ENCODE measurements at places on chromosomes 11 and 22. TPM values are rescaled to one million over a fixed set of nuclear protein-coding genes. Genes with fewer than 3 reads are reported as not detected.

OR51L1 gene
- total RNA-seq = not detected

BTBD10 gene
- total RNA-seq = 22.5 TPM

HSPB2 gene
- total RNA-seq = not detected

ESAM gene
- total RNA-seq = 0.94 TPM

EMSY gene
- 22.0 TPM for total RNA-seq

TYR gene
- not detected for total RNA-seq

GRAMD4 gene
- total RNA-seq = 36.4 TPM

DNAJB7 gene
- total RNA-seq = not detected

DRICH1 gene
- not detected for total RNA-seq

TSKU gene
- 1.4 TPM for total RNA-seq

FOSL1 gene
- 24.7 TPM for total RNA-seq

MRGPRD gene
- not detected for total RNA-seq

MMP12 gene
- total RNA-seq = not detected

OVCH2 gene
- not detected for total RNA-seq

DDX25 gene
- 0.27 TPM for total RNA-seq

KMT2A gene
- total RNA-seq = 66.5 TPM

SYT7 gene
- total RNA-seq = not detected

CYB5R2 gene
- total RNA-seq = 3.8 TPM

OR5B12 gene
- not detected for total RNA-seq

IFTAP gene
- total RNA-seq = 4.5 TPM

SLN gene
- total RNA-seq = not detected

EIF3L gene
- total RNA-seq = 533 TPM

TRIM51 gene
- not detected for total RNA-seq

TMEM45B gene
- 0.59 TPM for total RNA-seq

CABP7 gene
- total RNA-seq = not detected

F2 gene
- not detected for total RNA-seq

SEZ6L gene
- total RNA-seq = not detected

PSMD13 gene
- 250 TPM for total RNA-seq

OR8J3 gene
- not detected for total RNA-seq

SYT12 gene
- not detected for total RNA-seq

PHOX2A gene
- total RNA-seq = not detected

ZP1 gene
- not detected for total RNA-seq

ARHGAP42 gene
- 0.44 TPM for total RNA-seq

PRSS23 gene
- total RNA-seq = 9.1 TPM

ELFN2 gene
- total RNA-seq = 0.06 TPM

TMEM218 gene
- 23.3 TPM for total RNA-seq

SLC22A25 gene
- total RNA-seq = not detected

FIBIN gene
- not detected for total RNA-seq

MGAT3 gene
- 0.19 TPM for total RNA-seq

TSPAN32 gene
- total RNA-seq = 2.9 TPM

PVALB gene
- not detected for total RNA-seq

CD3E gene
- 500 TPM for total RNA-seq

C11orf86 gene
- total RNA-seq = not detected

CAPN5 gene
- total RNA-seq = 0.99 TPM

E2F8 gene
- total RNA-seq = 13.3 TPM

PAMR1 gene
- total RNA-seq = not detected
